ENCODE measurements at places on chromosomes 16 and 17. TPM values are rescaled to one million over a fixed set of nuclear protein-coding genes. Genes with fewer than 3 reads are reported as not detected.
A peak's percentile ranks its signal among the peaks of the same experiment; 100 is the strongest.

- peak; percentile 87 for DNase-seq
- H3K36me3 ChIP-seq, result no peaks in the 10 kb centered on the region
- peak overlapping the region; percentile 69 for H3K27ac ChIP-seq
- H3K4me3 ChIP-seq, result no peak overlapping the region
- H3K27me3 ChIP-seq, result no peaks in the 10 kb centered on the region
Measured at GRCh38 chr17:17028059-17028877, 14.0 kb upstream of the MPRIP start.

DNA sequence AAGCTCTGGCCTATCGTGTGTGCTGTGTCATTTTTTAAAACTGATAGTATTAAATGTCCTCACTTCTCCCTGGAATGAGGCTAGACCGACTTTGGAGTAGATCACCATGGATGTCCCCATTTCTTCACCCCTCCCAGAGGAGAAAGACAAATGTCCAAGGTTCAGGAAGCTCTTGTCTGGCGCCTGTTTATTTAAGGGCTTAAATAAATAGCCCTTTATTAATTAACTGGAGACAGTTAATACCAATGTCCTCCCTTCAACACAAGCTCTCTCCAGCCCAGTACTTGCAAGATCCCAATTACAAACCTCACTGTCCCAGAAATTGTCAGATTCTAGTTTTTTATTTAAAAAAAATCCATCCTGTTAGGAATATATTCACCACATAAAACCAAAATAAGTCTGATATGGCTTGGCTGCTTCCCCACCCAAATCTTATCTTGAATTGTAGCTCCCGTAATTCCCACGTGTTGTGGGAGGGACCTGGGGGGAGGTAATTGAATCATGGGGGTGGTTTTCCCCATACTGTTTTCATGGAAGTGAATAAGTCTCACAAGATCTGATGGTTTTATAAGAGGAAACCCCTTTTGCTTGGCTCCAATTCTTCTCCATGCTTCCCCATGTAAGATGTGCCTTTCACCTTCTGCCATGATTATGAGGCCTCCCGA, 344.4 kb downstream of the SHISA9 start:
- no peaks in the 10 kb centered on the region for H3K27me3 ChIP-seq
- H3K4me1 ChIP-seq, result no peaks in the 10 kb centered on the region
- no peaks in the 10 kb centered on the region for H3K36me3 ChIP-seq
- no peak overlapping the region for H3K27ac ChIP-seq

DNA sequence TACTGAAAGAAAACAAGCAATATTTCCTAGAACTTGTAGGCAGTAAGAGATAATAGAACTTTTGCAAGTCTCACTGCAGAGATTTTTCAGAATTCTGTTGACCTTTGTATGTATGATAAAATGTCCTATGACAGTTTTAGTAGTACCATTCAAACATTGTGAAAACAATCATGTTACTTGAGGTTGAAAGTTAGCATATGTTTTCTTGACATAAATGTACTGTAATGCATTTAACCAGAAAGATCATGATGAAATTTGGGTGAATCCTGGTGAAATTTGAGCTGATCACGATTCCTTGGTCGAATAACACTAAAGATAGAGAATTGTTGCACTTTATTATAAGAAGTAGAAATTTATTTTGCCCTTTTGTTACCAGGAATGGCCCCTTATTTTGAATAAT, 85.7 kb downstream of the TAOK1 start:
- H3K4me1 ChIP-seq, result no peaks in the 10 kb centered on the region
- no peak overlapping the region for H3K27ac ChIP-seq
- H3K4me3 ChIP-seq, result no peak overlapping the region
- no peak for DNase-seq
- H3K27me3 ChIP-seq, result no peaks in the 10 kb centered on the region

DNA sequence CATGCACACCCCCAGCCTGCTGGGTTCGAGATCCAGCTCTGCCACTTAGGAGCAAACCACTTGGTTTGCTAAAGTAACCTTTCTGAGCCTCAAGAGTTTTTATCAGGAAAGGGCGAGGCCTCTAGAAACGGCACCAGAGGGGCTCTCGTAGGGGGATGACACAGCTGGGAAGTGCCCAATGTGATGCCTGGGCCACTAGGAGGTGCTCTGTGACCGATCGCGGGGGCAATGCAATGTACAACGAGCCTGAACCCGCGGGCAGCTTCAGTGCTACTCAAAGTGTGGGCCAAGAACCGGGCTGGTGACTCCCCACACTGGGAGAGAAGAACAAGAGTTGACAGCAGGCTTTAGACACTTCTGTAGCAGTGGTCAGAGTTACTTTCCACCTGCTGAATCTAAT, 9.4 kb downstream of the C16orf89 start:
- no peak overlapping the region for H3K27ac ChIP-seq
- H3K4me3 ChIP-seq, result no peak overlapping the region
- H3K36me3 ChIP-seq, result no peaks in the 10 kb centered on the region
- DNase-seq, result no peak

The LPO gene
- polyA plus RNA-seq, result 0.14 TPM

Measured in muscle of leg (tissue), 16 donors.